ENCODE measurements at places on chromosomes 16 and 17. TPM values are rescaled to one million over a fixed set of nuclear protein-coding genes. Genes with fewer than 3 reads are reported as not detected.
A peak's percentile ranks its signal among the peaks of the same experiment; 100 is the strongest.

The GLTPD2 gene
- total RNA-seq, result not detected

The CD300LF gene
- not detected for total RNA-seq

The SLC6A2 gene
- 0.50 TPM for total RNA-seq

The IRX5 gene
- not detected for total RNA-seq

The GPR139 gene
- not detected for total RNA-seq

The C17orf78 gene
- total RNA-seq, result not detected

The HS3ST3A1 gene
- not detected for total RNA-seq

The CCDC200 gene
- not detected for total RNA-seq

The MT1G gene
- not detected for total RNA-seq

- no peak overlapping the region for H3K27ac ChIP-seq
- DNase-seq, result no peak
- H3K4me1 ChIP-seq, result no peaks in the 10 kb centered on the region
- H3K4me3 ChIP-seq, result no peak overlapping the region
Measured at GRCh38 chr16:63720848-63721247, 1401.0 kb downstream of the CDH11 start.

GRCh38 chr16:80062361-80063030, 462.0 kb upstream of the MAF start:
- H3K4me1 ChIP-seq, result peaks cover 7% of the 10 kb centered on the region
- H3K27me3 ChIP-seq, result no peaks in the 10 kb centered on the region

- no peak for DNase-seq
- no peaks in the 10 kb centered on the region for H3K4me1 ChIP-seq
- no peaks in the 10 kb centered on the region for H3K36me3 ChIP-seq
- H3K27ac ChIP-seq, result no peak overlapping the region
- H3K27me3 ChIP-seq, result no peaks in the 10 kb centered on the region
- no peak overlapping the region for H3K4me3 ChIP-seq
Measured at GRCh38 chr17:27049104-27049784, 244.7 kb upstream of the WSB1 start.

GRCh38 chr16:30570636-30571444, 674 bp downstream of the ZNF688 start:
- peak overlapping the region; percentile 89 for H3K4me3 ChIP-seq
- no peak for DNase-seq
- H3K27ac ChIP-seq, result peak overlapping the region; percentile 61
- no peaks in the 10 kb centered on the region for H3K36me3 ChIP-seq
- H3K4me1 ChIP-seq, result peaks cover 40% of the 10 kb centered on the region

- peak; percentile 85 for DNase-seq
- peaks cover 7% of the 10 kb centered on the region for H3K27me3 ChIP-seq
- peaks cover 34% of the 10 kb centered on the region for H3K4me1 ChIP-seq
- H3K4me3 ChIP-seq, result peak within 1 kb of the TSS; percentile 63
- no peak within 1 kb of the TSS for H3K27ac ChIP-seq
- H3K36me3 ChIP-seq, result no peaks in the 10 kb centered on the region
Measured at GRCh38 chr17:49995055-49995738, at the start of gene DLX3. Gene DLX3 (minus strand): TSS chr17:49995224. CDS start chr17:49994998, 226 bp downstream.

DNA sequence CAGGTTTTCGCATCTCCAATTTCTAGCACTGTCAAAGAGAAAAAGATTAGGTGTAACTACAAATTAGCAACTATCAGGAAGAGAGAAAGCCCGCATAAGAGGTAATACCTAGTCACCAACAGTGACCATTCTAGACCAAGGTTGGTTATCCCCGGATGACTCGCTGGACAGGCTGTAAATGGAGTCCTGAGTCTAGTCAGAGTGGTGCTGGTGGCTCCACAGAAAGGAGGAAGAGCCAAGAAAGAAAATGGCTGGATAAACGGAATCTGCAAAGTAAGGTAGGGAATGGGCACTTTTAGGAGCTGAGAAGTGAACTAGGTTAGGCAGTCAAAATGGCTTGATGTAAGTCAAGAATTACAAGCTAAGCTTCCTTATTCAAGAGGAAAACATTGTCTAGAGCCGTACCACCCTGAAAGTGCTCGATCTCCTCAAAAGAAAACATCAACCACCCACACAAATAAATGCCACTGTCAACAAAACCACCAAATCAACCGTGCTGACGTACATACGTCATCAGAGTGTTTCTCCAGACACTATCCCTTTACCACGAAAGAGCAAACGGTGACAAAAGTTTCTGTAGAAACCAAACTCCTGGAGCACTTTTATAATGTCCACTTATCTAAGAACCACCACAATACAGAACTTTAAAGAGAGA, 2.2 kb downstream of the GSPT1 start:
- no peaks in the 10 kb centered on the region for H3K27me3 ChIP-seq
- DNase-seq, result no peak
- peaks cover 45% of the 10 kb centered on the region for H3K4me1 ChIP-seq
- peak overlapping the region; percentile 7 for H3K27ac ChIP-seq
- 0 out of 2 replicates have a peak, but pooled peaks cover 4% of the 10 kb centered on the region for H3K36me3 ChIP-seq

- H3K27ac ChIP-seq, result no peak overlapping the region
- no peak for DNase-seq
- H3K27me3 ChIP-seq, result no peaks in the 10 kb centered on the region
- H3K4me1 ChIP-seq, result no peaks in the 10 kb centered on the region
Measured at GRCh38 chr17:81940538-81941483, 3.7 kb upstream of the PYCR1 start.

- H3K27me3 ChIP-seq, result peaks cover 27% of the 10 kb centered on the region
- H3K4me1 ChIP-seq, result no peaks in the 10 kb centered on the region
- no peak overlapping the region for H3K27ac ChIP-seq
- no peak for DNase-seq
Measured at GRCh38 chr16:17377360-17378324, 93.1 kb downstream of the XYLT1 start.

GRCh38 chr17:29709866-29710519, 87.3 kb upstream of the CORO6 start:
- DNase-seq, result peak; percentile 73
- no peaks in the 10 kb centered on the region for H3K27me3 ChIP-seq
- H3K27ac ChIP-seq, result peak overlapping the region; percentile 81
- no peaks in the 10 kb centered on the region for H3K36me3 ChIP-seq
- peaks cover 40% of the 10 kb centered on the region for H3K4me1 ChIP-seq

- peaks cover 24% of the 10 kb centered on the region for H3K4me1 ChIP-seq
- no peak overlapping the region for H3K4me3 ChIP-seq
- H3K27ac ChIP-seq, result no peak overlapping the region
- H3K27me3 ChIP-seq, result no peaks in the 10 kb centered on the region
- no peaks in the 10 kb centered on the region for H3K36me3 ChIP-seq
Measured at GRCh38 chr17:1588821-1589585, 26.4 kb upstream of the PITPNA start.

DNA sequence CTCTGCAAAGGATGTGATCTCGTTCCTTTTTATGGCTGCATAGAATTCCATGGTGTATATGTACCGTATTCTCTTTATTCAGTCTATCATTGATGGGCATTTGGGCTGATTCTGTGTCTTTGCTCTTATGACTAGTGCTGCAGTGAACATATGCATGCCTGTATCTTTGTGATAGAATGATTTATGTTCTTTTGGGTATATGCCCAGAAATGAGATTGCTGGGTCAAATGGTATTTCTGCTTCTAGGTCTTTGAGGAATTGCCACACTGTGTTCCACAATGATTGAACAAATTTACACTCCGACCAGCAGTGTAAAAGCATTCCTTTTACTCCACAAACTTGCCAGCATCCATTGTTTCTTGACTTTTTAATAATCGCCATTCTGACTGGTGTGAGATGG, 60.2 kb upstream of the ADORA2B start:
- H3K27me3 ChIP-seq, result no peaks in the 10 kb centered on the region
- no peak overlapping the region for H3K4me3 ChIP-seq
- 0 out of 2 replicates have a peak overlapping the region, but pooled peaks have one; percentile 53 for H3K27ac ChIP-seq
- no peaks in the 10 kb centered on the region for H3K36me3 ChIP-seq
- DNase-seq, result no peak
- peaks cover 26% of the 10 kb centered on the region for H3K4me1 ChIP-seq

DNA sequence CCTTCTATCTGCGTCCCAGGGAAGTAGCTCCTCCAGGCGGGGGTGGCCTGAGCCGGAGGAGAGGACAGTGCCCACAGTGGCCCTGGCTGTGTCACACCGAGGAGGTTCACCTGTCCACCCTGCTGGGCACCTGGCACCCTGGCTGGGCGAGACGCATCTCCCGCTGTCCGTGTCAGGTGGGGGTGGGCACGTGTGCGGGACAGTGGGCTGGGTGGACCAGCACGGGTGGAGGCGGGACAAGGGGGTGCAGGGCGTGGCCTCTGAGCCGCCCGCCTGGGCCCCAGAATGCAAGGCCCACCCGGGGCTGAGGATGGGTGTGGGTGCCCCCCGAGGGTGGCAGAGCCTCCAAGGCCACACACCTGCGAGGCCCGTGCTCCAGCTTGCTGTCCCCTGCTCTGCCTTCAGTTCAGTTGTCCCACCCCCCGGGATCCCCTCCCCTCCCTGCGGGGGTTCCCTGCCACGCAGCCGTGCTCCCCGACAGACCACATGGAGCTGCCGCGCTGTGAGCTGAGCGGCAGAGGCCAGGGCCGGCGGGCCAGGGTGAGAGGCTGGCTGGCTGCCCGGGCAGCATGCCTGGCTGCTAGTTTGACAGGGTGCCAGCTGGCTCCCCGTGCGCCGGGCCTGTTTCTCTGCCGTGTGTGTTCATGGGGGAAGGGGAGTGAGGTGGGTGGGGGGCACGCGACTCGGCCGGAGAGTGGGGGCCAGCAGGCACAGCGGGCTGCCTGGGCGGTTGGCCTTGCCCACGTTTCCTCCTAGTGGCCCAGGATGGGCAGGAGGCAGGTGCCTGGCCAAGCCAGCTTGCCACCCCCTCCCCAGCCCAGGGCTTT, 33.9 kb downstream of the BAHCC1 start:
- H3K27me3 ChIP-seq, result no peaks in the 10 kb centered on the region
- H3K36me3 ChIP-seq, result no peaks in the 10 kb centered on the region
- H3K4me1 ChIP-seq, result peaks cover 8% of the 10 kb centered on the region
- no peak overlapping the region for H3K4me3 ChIP-seq

- no peaks in the 10 kb centered on the region for H3K4me1 ChIP-seq
- no peak for DNase-seq
Measured at GRCh38 chr17:32659419-32659842, 172.6 kb downstream of the CDK5R1 start.

DNA sequence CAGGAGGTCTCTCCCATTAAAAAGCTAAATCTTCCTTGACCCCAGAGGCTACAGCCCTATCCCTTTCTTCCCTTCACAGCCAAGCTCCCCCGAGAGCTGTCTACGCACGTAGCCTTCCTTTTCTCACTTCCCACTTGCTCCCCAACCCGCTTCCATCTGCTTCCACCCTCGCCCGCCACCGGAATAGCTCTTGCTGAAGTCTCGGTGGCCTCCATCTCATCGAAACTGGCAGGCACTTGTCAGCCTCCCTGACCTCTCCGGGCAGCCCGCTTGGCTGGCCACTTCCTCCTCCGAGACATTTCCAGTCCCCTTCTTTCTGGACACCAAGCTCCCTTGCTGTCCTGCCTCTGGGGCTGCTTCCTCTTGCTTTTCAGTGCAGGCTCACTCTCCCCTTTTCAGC, 10.7 kb upstream of the EPOP start:
- H3K4me1 ChIP-seq, result 0 out of 2 replicates have a peak, but pooled peaks cover 10% of the 10 kb centered on the region
- DNase-seq, result no peak
- no peak overlapping the region for H3K4me3 ChIP-seq
- H3K36me3 ChIP-seq, result no peaks in the 10 kb centered on the region

GRCh38 chr16:68200088-68200783, 35.7 kb downstream of the ESRP2 start:
- peaks cover 17% of the 10 kb centered on the region for H3K4me1 ChIP-seq
- H3K27ac ChIP-seq, result peak overlapping the region; percentile 47
- no peaks in the 10 kb centered on the region for H3K27me3 ChIP-seq
- H3K36me3 ChIP-seq, result no peaks in the 10 kb centered on the region
- H3K4me3 ChIP-seq, result no peak overlapping the region

- H3K27ac ChIP-seq, result peak overlapping the region; percentile 18
- no peak overlapping the region for H3K4me3 ChIP-seq
- H3K36me3 ChIP-seq, result peaks cover 20% of the 10 kb centered on the region
- DNase-seq, result peak; percentile 84
- H3K27me3 ChIP-seq, result no peaks in the 10 kb centered on the region
Measured at GRCh38 chr17:19900809-19901208, 33.1 kb upstream of the ULK2 start.

- H3K4me1 ChIP-seq, result peaks cover 5% of the 10 kb centered on the region
- no peaks in the 10 kb centered on the region for H3K27me3 ChIP-seq
- H3K36me3 ChIP-seq, result no peaks in the 10 kb centered on the region
- H3K4me3 ChIP-seq, result no peak overlapping the region
- H3K27ac ChIP-seq, result no peak overlapping the region
- DNase-seq, result no peak
Measured at GRCh38 chr17:1774390-1775176, 12.7 kb downstream of the SERPINF1 start.

- no peaks in the 10 kb centered on the region for H3K36me3 ChIP-seq
- no peaks in the 10 kb centered on the region for H3K4me1 ChIP-seq
- H3K27me3 ChIP-seq, result peaks cover 23% of the 10 kb centered on the region
- DNase-seq, result no peak
Measured at GRCh38 chr17:35909408-35909807, 21.2 kb downstream of the RDM1 start.

DNA sequence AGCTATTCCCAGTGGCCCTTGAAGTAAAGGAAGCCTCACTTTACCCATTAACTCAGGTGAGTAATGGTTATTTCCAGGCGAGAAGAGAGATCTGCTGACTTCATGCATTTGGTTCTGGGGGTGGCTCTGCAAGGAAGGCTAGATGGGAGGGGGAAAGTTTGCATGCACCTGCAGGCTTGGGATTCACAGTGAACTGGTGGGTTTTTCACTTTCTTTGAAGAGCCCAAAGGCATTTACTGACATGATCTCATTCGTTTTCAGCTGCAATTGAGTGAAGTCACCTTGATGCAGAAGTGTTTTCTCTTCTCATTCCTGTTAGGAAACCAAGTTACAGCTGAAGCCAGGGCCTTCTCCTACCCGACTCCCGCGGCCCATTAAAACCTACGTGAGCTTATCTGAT, 131.0 kb upstream of the N4BP1 start:
- no peak for DNase-seq
- H3K36me3 ChIP-seq, result no peaks in the 10 kb centered on the region
- peaks cover 3% of the 10 kb centered on the region for H3K27me3 ChIP-seq
- H3K27ac ChIP-seq, result no peak overlapping the region
- H3K4me1 ChIP-seq, result no peaks in the 10 kb centered on the region
- H3K4me3 ChIP-seq, result no peak overlapping the region

DNA sequence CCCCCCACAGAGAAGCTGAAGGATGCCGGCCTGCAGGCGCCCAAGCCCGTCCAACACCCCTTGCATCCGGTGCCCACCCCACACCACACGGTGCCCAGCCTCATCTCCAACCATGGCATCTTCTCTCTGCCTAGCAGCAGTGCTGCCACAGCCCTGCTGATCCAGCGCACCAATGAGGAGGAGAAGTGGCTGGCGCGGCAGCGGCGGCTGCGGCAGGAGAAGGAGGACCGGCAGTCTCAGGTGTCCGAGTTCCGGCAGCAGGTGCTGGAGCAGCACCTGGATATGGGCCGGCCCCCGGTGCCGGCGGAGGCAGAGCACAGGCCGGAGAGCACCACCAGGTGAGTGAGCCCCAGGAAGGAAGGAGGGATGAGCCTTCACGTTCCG, 31.5 kb downstream of the GINS2 start:
- no peaks in the 10 kb centered on the region for H3K4me1 ChIP-seq
- H3K36me3 ChIP-seq, result peaks cover 8% of the 10 kb centered on the region
- no peaks in the 10 kb centered on the region for H3K27me3 ChIP-seq
- H3K27ac ChIP-seq, result no peak overlapping the region

DNA sequence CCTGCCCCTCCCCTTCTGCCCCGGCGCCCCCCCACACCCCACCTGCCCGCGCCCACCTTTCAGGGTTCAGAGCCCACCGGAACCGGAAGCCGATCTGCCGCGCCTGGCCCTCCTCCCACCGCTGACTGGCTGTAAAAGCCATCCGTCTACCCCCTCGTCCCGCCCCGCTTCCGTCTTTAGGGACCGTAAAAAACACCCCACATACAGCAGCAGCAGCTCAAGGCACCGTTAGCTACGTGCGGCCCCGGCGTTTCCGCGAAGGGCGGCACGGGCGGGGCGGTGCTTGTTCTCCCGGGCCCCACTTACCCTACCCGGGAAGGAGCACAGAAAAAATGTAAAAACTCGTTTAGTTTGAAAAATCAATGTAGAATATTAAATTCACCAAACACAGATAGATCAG, at the start of gene MRPL28:
MRPL28 (minus strand) TSS at position 96 of the 400 bp plus-strand sequence. CDS start 320 bp downstream, outside the sequence.
- H3K27ac ChIP-seq, result no peak within 1 kb of the TSS
- DNase-seq, result peak; percentile 86
- H3K4me1 ChIP-seq, result peaks cover 5% of the 10 kb centered on the region
- peak within 1 kb of the TSS; percentile 38 for H3K4me3 ChIP-seq
- no peaks in the 10 kb centered on the region for H3K27me3 ChIP-seq
